ENCODE measurements at places on chromosomes 5 and 9.

GRCh38 chr9:127611603-127611898 is 526 bp upstream of the STXBP1 start:
- DNase-seq: no peak

GRCh38 chr5:165569551-165569950 is 2064.1 kb downstream of the MAT2B start:
- no peak for DNase-seq

GRCh38 chr5:36796155-36796554 is 80.4 kb upstream of the NIPBL start:
- no peak for DNase-seq

GRCh38 chr5:139458580-139459407 is 3.7 kb downstream of the ECSCR start:
- DNase-seq: no peak

DNA sequence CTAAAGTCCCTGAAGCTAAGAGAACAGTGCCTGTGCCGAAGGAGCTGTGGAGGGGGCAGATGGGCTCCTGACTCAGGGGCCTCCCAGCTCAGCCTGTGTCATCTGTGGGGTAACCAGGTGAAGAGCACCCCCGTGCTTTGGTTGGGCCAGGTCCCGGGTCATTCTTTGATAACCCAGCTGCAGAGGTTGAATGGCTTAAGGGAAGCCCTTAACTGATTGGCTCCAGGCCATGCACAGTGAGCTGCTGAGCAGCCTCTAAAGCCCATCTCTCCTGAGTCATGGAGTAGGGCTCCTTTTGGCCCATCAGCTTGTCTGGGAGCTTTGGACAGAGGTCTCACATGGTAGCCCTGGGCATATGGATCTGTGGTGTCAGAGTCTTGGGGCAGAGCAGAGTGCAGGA is 28.7 kb downstream of the COL27A1 start:
- no peak for DNase-seq

GRCh38 chr9:95073042-95073607 is 244.4 kb downstream of the FANCC start:
- no peak for DNase-seq

- DNase-seq: no peak
Observed at GRCh38 chr9:134461426-134461982, 135.2 kb downstream of the RXRA start.

GRCh38 chr5:58064801-58065200 is 395.1 kb downstream of the PLK2 start:
- DNase-seq: no peak

DNA sequence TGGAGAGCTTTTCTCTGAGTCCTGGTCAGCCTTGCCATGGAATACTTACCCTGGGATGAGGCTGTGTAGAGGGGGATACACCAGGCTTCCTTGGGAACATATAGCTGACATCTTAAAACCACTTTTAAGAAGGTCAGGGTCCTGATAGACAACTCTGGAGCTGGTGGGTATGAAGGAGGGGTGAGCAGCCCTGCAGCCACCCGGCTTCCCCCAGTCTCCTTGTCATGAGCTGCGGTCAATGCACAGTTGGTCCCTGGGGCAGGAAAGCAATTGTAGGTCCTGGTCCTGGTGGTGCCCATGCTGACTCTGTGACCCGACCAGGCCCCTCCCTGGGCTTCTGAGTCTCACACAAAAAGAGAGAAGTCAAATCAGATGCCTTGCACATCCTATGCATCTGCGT is 63.6 kb downstream of the MRPL36 start:
- DNase-seq: no peak

- DNase-seq: no peak
Observed at GRCh38 chr9:133830310-133830709, 92.2 kb upstream of the SARDH start.

- DNase-seq: no peak
Observed at GRCh38 chr5:170854566-170854965, 7.3 kb upstream of the RANBP17 start.

DNA sequence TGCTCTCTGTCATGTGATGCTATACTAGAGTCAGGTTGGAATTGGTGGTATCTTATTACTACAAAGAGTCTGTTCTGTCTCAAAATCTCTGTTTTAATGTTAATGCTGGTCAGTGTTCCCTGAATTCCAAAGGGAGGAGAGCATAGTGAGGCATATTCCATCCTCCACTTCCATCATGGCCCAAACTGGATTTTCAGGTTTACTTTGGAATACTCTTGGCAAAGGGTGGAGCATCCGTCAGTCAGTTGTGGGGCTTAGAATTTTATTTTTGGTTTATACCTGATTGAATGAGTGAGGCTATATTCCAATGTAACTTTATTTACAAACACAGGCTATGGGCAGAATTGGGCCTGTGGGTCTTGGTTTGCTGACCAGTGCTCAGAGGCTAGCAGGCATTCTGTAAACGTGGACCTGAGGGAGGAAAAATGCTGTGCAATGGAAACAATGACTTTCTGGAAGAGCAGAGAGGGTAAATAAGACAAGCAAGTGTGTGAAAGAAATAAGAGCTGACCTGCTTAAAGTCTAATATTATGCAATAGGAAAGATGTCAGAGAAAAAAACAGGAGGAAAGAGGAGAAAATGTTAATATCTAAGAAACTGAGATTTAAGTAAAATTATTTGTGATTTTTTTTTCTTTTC is 106.2 kb upstream of the CLINT1 start:
- no peak for DNase-seq

DNA sequence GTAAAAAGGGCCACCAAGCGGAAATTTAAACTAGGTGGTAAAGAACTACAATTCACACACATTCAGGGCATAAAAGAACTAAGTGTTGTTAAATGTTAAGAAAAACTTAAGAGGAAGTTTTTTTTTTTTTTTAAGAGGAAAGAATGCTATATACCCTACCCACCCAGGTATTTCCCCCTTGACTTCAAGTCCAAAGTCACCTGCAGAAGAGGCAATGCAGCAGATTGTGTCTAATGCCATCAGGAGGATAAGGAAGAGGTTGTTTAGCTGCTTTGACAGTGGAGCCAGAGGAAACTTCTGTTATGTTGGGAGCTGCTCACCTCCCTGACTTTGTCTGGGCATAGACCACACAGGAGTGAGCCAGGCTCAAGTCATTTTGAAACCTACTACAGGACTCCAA is 69.2 kb downstream of the MPDZ start:
- no peak for DNase-seq

DNA sequence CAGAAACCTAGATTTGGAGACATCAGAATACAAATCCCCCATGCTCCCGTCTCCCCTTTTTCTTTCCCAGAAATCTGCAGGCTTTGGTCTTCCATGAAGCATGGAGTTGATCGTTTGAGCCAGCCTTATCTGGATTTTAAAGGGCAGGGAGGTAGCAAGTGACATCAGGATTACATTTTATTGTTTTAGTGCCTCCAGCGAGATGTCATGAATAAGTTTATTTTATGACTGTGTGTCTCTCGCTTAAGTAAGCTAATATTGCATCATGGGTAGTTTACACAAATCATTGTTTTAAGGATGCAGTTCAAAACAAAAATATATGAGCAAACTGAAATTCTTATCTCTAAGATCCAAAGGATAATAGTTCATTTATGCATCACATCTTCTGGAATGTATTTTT is 50.7 kb upstream of the TNFSF8 start:
- no peak for DNase-seq

- DNase-seq: no peak
Observed at GRCh38 chr5:110803467-110804326, 64.9 kb downstream of the SLC25A46 start.

DNA sequence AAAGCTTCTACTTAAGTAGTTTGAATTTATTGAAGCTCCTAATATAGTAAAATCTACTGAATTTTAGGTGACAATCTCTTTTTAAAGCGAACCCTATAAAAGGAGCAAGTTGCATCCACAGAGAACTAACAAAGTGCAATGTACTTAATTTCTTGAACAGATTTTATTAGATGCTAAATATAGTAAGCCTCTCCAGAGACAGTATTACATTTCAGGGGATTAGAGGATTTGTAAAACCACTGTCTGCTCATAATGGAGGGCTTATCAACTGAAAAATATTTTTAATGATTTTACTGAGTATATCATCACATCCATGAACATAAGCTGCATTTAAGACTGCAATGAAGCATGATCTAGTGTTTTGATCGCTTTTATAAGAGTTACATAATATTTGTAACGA is 230.0 kb upstream of the EFNA5 start:
- DNase-seq: no peak

DNA sequence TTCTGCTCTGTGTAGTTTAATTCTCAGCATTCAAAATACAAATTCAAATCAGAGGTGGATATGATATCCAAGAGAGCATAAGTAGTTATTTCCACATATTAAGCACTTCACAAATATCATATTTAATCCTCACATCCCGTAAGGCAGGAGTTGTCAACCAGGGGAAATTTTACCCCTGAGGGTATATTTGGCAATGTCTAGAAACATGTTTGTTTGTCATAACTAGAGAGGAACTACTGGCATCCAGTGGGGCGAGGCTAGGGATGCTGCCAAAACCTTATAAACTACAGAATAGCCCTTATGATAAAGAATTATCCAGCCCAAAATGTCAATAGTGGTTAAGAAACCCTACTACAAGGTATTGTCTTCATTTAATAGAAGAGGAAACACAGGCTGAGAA is 619.4 kb downstream of the SLCO4C1 start:
- no peak for DNase-seq

GRCh38 chr9:124839612-124840299 is 13.5 kb upstream of the WDR38 start:
- no peak for DNase-seq

- no peak for DNase-seq
Observed at GRCh38 chr9:17480966-17481365, 97.9 kb upstream of the SH3GL2 start.

DNA sequence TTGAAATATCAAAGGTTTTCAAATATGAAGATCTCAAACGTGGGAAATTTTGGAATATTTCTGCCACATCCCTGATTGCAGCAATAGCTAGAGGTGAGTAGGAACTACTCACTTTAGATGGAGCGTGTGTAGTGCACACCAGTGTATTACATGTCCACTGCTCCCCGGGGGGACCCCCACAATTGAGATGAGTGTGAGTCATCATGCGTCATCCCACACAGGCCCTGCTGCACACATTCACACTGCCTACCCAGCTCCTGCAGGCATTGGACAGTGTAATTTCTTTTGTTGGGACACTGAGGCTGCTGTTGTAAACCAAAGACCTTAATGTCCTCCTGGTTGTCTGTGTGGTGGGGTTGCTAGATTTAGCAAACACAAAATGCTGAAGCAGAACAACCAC is 280.0 kb downstream of the GAS1 start:
- no peak for DNase-seq

GRCh38 chr9:113210815-113211214 is 10.3 kb downstream of the FKBP15 start:
- DNase-seq: peak; percentile 67

- no peak for DNase-seq
Observed at GRCh38 chr9:124347968-124348358, 67.3 kb downstream of the PSMB7 start.

GRCh38 chr9:21789541-21790037 is 12.8 kb upstream of the MTAP start:
- DNase-seq: peak; percentile 93

- no peak for DNase-seq
Observed at GRCh38 chr9:32709871-32710270, 73.5 kb upstream of the TMEM215 start.

- DNase-seq: no peak
Observed at GRCh38 chr5:119355244-119355638, 578 bp upstream of the TNFAIP8 start.

GRCh38 chr5:77908787-77909186 is 132.6 kb upstream of the TBCA start:
- DNase-seq: no peak

DNA sequence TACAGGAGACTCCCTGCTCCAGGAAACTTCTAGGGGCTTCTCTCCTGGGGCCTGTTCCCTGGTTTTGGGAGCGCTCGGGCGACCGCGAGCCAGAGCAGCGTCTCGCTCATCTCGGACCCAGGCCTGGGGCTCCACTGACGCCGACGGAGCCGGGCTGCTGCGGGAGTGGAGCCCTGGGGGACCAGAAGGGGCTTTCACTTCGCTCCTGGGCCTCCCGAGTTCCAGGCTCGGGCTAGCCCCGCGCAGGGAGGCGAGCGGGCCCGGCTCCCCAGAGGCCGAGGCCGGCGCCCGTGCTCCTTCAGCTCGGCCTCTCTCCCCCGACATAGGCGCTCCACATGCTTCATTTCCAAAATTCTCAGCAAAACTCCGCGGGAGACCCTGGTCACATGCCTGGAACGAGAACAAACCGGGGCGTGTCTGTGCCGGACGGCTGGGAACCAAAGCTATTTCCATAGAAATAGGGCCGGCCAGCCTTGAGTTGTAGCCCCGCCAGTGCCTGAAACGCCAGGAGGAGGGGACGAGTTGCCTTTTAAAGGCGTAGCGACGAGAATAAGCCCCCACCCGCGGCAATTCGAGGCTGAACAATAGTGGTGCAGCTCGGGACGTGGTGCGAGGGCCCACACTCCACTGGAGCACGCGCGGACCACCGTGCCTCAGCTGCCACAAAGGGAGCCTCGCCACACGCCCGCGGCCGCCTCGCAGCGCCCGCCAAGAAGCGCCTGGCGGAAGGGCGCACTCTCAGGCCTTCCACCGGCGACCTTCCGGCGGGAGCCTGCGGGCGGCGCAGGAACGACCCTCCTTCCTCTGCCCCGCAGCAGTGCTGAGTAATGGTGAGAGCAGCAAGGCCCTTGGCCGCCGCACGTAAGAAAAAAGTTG is 1.1 kb upstream of the G3BP1 start:
- peak; percentile 65 for DNase-seq

DNA sequence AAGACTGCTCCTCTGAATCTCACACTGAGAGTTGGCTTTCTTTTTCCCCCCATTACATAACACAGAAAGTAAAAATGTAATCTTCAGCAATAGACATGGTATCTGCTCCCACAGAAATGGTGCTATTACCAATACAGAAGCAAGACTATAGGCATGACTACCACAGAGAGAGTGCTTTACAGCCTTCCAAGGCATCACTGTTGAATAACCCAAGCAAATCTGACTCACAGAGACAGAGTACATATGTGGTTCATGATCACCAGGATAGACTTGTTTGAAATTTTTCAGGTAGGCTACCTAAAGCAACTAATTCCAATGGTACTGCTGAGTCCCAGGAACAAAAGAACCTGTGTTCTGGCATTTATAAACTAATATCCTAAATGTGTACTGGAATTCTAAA is 1373.4 kb upstream of the C9orf72 start:
- no peak for DNase-seq

GRCh38 chr9:27963836-27964235 is 390.6 kb upstream of the C9orf72 start:
- DNase-seq: no peak

GRCh38 chr5:12357626-12358025 is 453.4 kb upstream of the CTNND2 start:
- no peak for DNase-seq

GRCh38 chr5:97043511-97043910 is 98.9 kb downstream of the LIX1 start:
- DNase-seq: no peak

GRCh38 chr5:14597080-14597479 is 15.5 kb downstream of the OTULINL start:
- no peak for DNase-seq

DNA sequence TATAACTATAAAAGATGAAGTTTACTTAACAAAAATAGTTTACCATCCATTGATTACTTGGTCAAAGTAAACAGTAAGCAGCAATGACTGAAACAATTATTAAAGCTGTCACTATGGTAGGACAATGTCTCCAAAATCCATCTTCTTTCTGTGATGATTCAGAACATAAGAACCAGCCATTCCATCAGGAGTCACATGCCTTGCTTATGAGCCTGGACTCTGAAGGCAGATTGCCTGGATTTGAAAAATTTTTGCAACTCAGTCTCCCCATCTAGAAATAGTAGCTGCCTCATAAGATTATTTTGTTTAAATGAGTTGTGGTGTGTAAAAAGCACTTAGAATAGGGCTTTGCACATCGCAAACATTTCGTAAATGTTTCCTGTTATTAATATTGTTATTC is 136.2 kb downstream of the LIFR start:
- no peak for DNase-seq

All from pons (tissue), 1 donor.